Colonic mucosa (tissue), 4 donors: ENCODE measurements at places on chromosomes 5 and 9.
A peak's percentile ranks its signal among the peaks of the same experiment; 100 is the strongest.

DNA sequence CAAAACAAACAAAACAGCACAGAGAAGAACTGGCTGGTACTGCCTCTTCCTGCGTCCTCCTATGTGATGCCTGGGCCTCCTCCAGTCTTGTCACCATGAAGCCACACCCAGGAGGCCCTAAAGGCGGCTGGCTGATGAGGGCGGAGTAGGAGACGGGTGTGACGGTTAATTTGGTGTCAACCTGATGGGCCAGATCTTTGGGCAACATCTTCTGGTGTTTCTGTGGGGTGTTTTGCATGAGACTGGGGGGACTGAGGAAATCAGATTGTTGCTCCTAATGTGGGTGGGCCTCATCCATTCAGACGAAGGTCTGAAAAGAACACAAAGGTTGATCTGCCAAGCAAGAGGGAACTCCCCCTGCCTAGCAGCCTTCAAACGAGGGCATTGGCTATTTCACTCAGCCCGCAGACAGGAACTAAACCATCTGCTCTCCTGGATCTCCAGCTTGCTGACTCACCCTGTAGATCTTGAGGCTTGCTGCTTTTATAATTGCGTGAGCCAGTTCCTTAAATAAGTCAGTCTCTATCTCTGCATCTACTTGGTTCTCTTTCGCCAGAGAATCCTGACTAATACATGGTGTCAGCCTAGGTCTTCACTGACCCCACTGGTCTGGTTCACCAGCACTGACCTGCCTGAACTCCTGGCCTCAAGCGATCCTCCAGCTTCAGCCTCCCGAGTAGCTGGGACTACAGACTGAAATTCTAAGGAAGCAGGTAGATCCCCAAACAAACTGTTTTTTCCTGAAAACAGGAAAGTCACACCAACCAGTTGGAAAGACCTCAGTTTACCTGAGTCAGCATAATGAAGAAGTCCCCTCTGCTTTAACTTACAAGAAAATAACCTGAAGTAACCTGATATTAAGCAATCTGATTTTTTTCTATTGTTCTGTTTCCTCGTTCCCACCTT lies 12.8 kb upstream of the ZFP62 start:
- DNase-seq = peak; percentile 74
- no peak overlapping the region for H3K4me3 ChIP-seq
- H3K4me1 ChIP-seq = no peaks in the 10 kb centered on the region
- no peaks in the 10 kb centered on the region for H3K36me3 ChIP-seq
- H3K27me3 ChIP-seq = no peaks in the 10 kb centered on the region

DNA sequence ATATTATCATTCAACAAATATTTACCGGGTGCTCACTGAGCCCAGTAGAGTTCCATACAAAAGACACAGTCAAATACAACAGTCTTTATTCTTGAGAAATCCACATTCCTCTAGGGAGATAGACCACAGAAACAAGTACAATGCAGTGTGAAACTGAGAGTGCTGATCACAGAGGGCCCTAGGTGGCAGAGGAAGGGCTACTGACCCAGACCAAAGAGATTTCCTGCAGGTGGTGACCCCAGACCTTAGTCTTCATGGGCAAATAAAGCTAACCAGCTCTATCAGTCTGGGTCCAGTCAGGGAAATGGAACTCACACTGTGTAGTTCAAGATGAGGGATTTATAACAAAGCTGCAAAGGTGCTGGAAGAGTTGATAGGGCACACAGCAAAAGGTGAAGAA lies 110.4 kb upstream of the SLC27A6 start:
- no peak overlapping the region for H3K4me3 ChIP-seq
- no peaks in the 10 kb centered on the region for H3K4me1 ChIP-seq
- no peak for DNase-seq
- H3K27me3 ChIP-seq = no peaks in the 10 kb centered on the region
- H3K36me3 ChIP-seq = no peaks in the 10 kb centered on the region

DNA sequence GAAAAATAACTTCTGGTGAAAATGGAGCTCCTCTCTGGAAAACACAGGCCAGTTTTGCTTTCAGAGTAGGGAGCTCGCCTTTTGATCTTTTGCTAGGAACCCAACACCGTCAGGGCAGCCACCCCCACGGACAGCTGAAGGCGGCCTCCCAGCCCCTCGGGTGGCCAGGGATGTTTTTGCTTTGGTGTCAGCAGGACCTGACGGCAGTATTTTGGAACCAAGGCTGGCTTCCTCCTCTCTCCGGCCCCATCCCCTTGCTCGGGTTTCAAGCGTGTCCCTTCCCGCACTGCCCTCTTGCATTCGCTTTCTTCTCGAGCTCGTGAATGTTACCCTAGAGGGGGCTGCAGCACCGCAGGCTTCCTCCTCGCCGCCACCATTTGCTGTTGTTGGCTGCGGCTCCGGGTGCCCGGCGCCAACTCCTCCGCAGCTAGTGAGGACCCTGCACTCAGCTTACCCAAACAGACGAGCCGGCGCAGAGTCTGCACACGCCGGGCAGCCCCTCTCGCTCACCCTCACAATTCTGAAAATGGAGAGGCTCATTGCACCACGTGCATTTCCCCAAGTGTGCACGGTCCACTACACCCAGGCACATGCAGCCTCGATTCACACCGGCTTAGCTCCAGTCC lies 35.5 kb upstream of the ADAMTSL1 start:
- no peaks in the 10 kb centered on the region for H3K36me3 ChIP-seq
- H3K4me3 ChIP-seq = peak overlapping the region; percentile 3
- DNase-seq = peak; percentile 24
- no peak overlapping the region for H3K27ac ChIP-seq
- H3K4me1 ChIP-seq = no peaks in the 10 kb centered on the region
- H3K27me3 ChIP-seq = no peaks in the 10 kb centered on the region

DNA sequence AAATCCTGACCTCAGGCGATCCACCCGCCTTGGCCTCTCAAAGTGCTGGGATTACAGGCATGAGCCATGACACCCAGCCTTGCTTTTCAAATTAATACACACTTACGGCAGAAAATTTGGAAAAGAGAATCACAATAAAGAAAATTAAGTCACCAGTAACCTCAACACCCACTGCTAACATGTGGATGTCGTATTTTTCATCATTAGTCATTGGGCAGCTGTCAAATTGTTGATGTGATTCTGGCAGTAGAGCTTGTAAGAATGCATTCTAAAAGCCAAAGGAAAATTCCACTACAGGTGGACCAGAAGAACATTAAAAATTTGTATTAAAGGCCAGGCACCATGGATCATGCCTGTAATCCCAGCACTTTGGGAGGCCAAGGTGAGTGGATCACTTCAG lies 237.3 kb upstream of the TUT7 start:
- H3K27me3 ChIP-seq = no peaks in the 10 kb centered on the region
- no peaks in the 10 kb centered on the region for H3K36me3 ChIP-seq
- no peak for DNase-seq
- no peak overlapping the region for H3K4me3 ChIP-seq
- H3K4me1 ChIP-seq = no peaks in the 10 kb centered on the region

- H3K4me3 ChIP-seq = peak overlapping the region; percentile 37
- H3K36me3 ChIP-seq = no peaks in the 10 kb centered on the region
- no peak overlapping the region for H3K27ac ChIP-seq
- DNase-seq = no peak
- no peaks in the 10 kb centered on the region for H3K4me1 ChIP-seq
Measured at GRCh38 chr5:80569086-80569960, 757 bp downstream of the ANKRD34B start.

DNA sequence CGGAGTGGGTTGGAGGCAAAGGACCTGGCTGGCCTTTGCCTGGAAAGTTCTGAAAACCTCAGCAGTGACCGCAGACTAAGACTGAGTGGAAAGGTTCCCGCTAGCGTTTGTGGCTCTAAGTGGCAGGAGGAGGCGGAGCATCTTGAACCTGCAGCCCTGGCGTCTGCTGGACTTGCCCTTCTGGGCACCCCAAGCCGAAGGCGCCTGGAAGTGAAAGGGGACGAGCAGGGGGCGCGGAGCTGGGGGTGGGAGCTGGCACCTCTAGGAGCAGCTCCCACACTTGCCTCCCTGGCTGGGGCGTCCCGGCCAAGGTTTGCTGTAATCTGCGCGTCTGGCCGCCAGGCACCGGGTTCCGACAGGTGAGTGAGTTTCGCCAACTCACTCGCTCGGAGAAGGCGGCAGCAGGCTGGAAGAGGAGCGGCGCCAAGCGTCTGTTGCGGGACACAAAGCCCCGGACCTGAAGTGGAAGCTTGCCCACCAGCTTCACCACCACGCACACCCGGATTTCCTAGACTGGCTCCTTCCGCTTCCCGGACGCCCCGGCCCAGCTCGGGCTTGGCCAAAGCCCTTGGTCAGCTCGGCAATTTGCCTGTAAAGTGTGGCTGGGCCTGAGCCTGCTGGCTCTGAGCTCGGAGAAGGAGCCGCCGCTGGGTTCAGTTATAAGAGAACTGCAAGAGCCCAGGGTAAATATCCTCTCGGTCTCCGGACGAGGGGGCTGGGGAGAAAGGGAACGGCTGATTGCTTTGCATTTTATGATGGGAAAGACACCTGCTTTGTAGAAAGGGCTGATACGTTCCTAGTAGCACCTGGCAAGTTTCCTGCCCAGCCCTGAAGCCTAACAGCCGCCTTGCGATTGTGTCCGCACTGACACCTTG lies at the start of gene GNA14:
GNA14 (minus strand) TSS at position 89 of the 875 bp plus-strand sequence. CDS start 529 bp downstream, outside the sequence.
- H3K4me1 ChIP-seq = no peaks in the 10 kb centered on the region
- DNase-seq = peak; percentile 79
- peak within 1 kb of the TSS; percentile 46 for H3K4me3 ChIP-seq
- H3K36me3 ChIP-seq = no peaks in the 10 kb centered on the region

GRCh38 chr5:179119415-179120170 lies 59.4 kb downstream of the ZNF354C start:
- H3K27me3 ChIP-seq = no peaks in the 10 kb centered on the region
- no peaks in the 10 kb centered on the region for H3K36me3 ChIP-seq
- DNase-seq = peak; percentile 9
- H3K4me3 ChIP-seq = no peak overlapping the region
- no peaks in the 10 kb centered on the region for H3K4me1 ChIP-seq
- H3K27ac ChIP-seq = no peak overlapping the region

DNA sequence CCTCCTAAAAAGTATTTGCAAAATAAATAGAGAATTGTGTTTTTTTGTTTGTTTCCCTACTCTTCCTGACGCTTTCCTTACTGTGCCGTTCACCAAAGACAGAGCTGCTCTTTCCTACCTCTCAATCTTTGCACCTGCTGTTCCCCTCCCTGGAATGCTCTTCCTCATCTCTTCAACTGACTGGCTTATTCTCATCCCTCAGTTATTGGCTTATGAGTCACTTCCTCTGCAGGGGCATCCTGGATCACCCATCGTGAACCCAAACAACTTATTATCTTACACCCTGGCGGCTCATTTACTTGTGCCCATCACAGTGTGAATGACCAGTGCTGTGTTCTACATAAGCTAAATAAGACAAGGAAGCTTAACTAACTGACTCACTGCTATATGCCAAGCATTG lies 36.1 kb upstream of the CCNG1 start:
- H3K27me3 ChIP-seq = no peaks in the 10 kb centered on the region
- H3K27ac ChIP-seq = no peak overlapping the region
- no peak overlapping the region for H3K4me3 ChIP-seq
- DNase-seq = no peak
- no peaks in the 10 kb centered on the region for H3K4me1 ChIP-seq

DNA sequence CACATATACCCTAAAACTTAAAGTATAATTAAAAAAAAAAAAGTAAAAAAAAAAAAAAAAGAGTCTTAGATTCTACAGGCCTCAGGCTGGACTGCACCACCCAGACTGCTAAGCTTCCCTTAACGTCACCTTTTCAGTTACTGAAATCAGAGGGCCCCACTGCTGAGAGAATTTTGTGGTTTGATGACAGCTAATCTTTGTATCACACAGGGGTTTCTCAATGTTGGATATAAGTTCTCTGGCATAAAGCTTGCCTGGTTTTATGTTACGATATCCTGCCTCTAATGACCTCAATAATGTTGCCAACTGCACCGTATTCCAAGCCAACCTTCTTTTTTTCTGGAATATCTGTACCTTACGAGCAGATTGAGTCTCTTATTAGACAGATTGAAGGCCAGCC lies 43.1 kb upstream of the C6 start:
- H3K36me3 ChIP-seq = no peaks in the 10 kb centered on the region
- H3K4me3 ChIP-seq = no peak overlapping the region
- DNase-seq = no peak
- H3K27me3 ChIP-seq = no peaks in the 10 kb centered on the region

DNA sequence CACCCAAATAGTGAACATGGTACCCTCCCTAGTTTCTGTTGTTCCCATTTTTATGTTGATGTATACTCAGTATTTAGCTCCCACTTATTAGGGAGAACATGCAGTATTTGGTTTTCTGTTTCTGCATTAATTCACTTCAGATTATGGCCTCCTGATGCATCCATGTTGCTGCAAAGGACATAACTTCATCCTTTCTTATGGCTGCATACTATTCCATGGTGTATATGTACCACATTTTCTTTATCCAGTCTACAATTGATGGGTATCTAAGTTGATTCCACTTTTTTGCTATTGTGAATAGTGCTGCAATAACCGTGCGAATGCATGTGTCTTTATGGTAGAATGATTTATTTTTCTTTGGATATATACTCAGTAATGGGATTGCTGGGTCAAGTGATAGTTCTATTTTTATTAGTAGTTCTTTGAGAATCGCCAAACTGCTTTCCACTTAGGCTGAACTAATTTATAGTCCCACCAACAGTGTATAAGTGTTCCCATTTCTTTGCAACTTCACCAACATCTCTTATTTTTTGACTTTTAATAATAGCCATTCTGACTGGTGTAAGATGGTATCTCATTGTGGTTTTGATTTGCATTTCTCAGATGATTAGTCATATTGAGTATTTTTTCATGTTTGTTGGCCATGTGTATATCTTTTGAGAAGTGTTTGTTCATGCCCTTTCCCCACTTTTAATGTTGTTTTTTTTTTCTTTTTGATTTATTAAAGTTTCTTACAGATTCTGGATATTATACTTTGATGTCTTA lies 79.6 kb downstream of the SMIM15 start:
- H3K36me3 ChIP-seq = no peaks in the 10 kb centered on the region
- no peak overlapping the region for H3K4me3 ChIP-seq
- H3K27ac ChIP-seq = no peak overlapping the region
- no peaks in the 10 kb centered on the region for H3K4me1 ChIP-seq
- no peaks in the 10 kb centered on the region for H3K27me3 ChIP-seq
